ENCODE measurements at places on chromosomes 16 and 17.

DNA sequence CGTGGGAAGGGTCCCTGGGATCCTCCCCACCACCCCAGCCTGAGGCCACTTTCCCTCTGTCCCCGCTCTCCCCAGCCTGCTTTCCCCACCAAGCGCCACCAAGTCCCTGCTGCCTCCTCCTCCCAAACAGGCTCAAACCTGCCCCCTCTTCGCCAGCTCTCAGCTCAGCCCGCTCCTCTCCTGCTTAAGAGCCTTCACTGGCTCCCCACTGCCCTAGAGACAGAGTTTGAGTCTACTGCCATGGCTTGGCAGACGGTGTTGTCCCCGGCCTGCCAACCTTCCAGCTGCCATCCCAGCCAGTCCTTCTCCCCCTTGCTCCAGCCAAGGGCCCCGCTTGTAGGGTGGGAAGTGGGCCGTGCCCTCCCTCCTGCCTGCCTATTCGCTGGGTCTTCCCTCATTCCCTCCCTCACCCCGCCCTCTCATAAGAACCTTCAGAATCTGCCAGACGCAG, 11.1 kb downstream of the IL4R start:
- DNase-seq = no peak

DNA sequence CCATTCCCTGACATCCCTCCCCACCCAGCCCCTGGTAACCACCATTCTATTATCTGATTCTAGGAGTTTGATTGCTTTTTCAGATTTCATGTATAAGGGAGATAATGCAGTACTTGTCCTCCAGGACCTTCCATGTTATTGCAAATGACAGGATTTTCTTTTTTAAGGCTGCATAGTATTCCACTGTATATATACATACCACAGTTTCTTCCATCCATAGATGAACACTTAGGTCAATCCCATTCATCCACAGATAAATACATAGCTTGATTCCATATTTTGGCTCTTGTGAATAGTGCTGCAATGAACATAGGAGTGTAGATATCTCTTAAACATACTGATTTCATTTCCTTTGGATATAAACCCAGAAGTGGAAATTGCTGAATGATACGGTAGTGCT, 183.3 kb downstream of the CEP112 start:
- DNase-seq = no peak

DNA sequence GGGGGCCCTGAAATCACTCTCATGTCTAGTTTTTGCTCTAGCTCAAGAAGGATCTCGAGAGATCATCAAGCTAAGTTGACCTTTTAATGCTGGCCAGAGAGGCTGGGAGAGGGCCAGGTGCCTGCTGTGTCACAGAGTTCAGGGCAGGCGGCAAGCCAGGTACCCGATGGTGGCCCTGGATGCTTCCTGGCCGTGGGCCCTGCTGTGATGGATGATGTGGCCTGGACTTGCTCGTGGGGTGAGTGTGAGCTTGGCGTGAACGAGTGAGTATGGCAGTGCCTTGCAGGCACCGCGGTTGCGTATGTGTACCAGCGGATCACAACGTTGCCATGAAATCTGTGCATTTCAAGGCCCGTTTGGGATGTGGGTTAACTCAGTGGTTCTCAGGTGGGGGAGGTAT, 7.4 kb downstream of the IRF8 start:
- DNase-seq = no peak

GRCh38 chr16:29312835-29313558, 93.5 kb downstream of the NPIPB11 start:
- DNase-seq = no peak

GRCh38 chr16:72927199-72928089, 120.5 kb downstream of the ZFHX3 start:
- DNase-seq = no peak

DNA sequence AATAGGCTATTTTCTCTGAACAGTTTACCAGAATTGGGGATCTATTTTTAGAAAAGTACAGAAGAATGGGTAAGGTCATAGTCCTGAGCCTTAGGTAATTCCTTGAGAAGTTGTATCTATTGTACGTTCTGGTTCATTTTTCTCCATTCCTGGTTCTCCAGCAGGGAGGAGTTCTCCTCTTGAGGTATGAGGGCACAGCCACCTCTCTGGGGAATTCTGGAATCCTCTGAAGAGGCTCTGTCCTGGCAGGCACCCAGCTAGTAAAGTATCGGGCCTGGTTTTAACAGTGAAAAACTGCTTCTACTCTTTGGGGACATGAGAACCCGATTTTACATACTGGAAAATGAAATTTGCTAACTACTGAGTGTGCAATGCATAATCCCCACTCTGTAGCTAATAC, 19.6 kb upstream of the PMFBP1 start:
- no peak for DNase-seq

DNA sequence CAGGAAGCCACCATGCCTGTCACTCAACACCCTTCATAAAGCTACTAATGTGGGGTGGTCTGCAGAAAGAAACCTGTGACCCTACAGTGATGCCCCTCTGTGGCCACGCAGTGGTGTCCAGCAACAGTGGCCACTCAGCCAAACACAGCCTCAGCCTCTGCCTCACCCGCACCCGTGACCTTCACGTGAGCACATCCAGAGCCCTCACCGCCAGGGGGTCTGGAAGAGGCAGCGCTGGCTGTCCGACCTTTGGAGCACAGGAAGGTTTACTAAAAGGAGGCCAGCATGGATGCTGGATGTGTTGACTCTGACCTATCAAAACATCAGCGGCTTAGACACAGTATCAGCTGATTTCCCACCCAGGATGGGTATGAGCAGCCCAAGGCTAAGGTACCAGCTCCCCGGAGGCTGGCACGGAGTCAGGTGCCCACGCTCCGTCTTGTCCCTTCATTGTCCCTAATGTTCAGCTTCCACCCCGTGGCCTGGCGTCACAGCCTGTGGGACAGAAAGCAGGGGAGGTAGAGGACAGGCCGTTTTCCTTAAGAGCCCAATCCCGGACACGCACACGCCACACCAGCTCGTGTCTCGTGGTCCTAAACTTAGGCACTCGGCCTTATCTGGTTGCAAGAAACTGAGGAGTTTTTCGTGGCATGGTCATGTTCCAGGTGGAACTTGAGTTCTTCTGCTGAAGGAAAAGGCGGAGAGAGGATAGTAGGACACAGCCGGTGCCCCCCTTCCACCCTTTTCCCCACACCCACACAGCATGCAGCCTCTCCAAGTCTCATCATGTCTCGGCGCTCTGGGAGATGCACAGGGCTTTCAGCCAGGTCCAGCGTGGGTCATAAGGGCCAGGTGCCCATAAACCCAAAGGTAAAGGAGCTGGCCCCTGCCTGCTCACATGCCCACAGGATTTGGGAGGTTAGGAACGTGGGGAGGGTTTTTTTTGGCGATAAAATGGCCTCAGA, 49.7 kb upstream of the ENDOV start:
- no peak for DNase-seq

GRCh38 chr17:8481089-8481488, 45.4 kb downstream of the NDEL1 start:
- no peak for DNase-seq

DNA sequence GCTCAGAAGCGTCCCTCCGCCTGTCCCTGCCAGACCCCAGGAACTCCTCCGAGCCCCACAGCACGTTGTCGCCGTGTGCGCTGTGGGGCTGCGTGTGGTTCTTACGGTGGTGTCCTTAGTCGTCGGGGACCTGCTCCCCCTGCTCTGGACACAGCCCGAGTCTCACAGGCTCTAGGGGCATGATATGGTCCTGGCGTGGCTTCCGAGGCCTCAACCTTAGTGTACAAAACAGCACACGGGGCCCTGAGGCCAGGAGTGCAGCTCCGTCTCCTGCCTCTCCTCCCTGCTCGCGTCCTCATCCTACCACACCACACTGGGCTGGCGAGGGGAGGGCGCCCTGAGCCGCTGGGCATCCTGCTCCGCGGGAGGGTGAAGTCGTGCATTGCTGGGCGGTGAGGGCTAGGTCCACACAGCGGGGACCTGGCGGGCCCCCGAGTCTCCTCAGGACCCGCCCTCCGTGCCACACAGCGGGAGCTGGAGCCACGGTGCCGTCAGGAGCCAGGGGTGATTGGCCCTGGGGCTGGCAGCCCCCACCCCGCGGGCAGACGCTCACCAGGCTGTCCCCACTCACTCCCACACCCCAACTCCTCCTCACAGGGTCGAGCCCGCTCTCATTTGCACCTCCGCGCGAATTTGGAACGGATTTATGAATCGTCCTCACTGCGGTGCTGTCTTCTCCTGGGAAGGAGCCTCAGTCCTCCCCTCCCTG, 1.2 kb upstream of the MAFG start:
- no peak for DNase-seq

GRCh38 chr16:89357055-89357816, 133.1 kb downstream of the ANKRD11 start:
- DNase-seq = no peak

GRCh38 chr17:81249223-81250040, 10.3 kb downstream of the NDUFAF8 start:
- DNase-seq = no peak

DNA sequence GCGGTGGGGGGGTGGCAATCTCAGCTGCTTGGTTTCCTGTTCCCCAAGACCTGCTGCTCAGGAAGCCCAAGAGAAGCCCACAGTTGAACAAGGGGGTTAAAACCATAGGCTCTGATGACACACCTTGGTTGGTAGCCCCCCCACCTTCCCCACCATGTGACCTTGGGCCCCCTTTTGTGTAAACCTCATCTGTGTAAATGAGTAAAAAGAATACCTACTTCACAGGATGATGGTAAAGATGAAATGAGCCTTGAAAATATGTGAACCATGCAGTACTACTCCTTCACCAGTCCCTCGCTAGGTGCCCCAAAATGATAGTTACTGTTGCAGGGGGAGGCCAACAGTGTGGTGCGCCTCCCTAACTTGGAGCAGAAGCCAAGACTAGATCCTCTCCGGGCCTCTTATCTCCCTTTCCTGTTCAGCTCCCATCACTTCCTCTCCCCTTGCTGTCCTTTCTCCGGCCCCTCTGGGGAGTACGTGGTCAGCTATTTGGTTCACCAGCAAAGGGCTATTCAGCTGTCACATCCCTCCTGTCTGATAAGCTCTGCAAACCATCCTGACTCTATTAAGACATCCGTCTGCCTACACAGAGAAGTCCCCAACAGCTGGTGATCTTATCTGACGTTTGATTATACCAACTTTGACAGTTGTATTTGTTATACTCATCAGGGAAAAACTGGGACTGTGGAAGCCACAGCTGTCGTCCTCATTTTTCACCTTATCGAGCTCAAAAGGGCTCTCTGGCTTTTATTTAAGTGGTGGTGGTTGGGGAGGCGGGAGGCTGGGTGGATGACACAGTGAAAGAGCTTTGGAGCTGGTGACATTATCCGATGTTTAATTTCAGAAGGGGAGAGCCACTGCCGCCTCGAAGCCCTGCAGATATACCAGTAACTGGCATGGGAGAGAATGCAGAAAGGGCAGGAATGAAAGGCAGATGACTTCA, 19.9 kb downstream of the DCAKD start:
- DNase-seq = no peak

DNA sequence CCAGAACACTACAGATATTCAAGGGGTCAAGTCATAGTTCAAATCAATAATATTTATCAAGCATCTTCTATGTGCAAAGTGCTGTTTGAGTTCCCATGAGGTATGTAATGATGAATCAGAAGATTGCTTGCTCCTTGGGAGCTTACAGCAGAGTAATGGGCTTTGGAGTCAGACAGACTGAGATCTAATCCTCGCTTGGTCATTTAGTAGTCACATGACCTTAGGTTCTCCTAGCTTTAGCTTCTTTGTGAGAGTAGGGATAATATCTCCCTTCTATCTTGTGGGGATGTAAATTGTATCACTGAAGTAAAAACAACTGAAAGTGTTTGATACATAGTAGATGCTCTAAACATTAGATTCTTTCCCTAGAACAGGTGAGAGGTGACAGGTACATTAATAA, 30.1 kb downstream of the SNX11 start:
- no peak for DNase-seq
